ENCODE measurements at places on chromosomes 5 and 9. TPM values are rescaled to one million over a fixed set of nuclear protein-coding genes. Genes with fewer than 3 reads are reported as not detected.

The PLPP7 gene
- total RNA-seq: 0.14 TPM

- DNase-seq: no peak
Measured at GRCh38 chr5:132408965-132409364, 39.5 kb downstream of the SLC22A5 start.

DNA sequence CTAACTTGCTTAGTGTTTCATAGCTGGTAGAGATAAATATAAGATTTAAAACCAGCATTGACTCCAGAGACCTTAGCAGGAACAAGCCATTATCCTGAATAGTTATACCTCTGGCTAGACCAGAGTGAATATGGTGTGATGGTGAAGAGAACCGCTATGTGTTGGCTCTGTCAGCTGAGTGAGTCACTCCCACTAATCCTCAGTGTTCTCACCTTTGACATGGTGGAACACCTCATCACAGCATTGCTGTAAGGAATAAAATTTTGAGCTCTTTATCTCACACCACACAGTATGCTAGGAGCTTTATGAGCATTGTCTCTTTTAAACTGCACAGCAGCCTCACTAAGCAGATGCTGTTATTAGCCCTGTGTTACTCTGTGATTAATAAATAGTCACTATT is 90.7 kb upstream of the DHFR start:
- DNase-seq: no peak

DNA sequence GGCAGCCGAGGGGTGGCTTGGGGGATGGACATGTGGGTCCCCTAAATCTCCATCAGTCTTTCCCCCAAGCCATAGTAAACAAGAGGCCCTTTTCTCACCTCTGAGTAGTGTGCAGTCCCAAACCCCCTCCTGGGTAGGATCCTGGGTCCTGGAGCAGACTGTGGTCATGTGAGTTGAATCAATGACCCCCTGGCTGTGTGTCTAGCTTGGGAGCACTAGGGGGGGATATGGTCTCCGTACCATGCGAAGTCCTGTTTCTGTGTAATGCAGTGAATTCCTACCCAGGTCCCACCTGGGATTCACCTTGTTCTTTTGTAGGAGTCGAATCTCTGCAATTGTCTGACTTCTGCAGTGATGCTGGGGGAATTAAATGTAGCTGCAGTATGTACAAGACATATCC is 66.2 kb downstream of the FGF18 start:
- no peak for DNase-seq

DNA sequence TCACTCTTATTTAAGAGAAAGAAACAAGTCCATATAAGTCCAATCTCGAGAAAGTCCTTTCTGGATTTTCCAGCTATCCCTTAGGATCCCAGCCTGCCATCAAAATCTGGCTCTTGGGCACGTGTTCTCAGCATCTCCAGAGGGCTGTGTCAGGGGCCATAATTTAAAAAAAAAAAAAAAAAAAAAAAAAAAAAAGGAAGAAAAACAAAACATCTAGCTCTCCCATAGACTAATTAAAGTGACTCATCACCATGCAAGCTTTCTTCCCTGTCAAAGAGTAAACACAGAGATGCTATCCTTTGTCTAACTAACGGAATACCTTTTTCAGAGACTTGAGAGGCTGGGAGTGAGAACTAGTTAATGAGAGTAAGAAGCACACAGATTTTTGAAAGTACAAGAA is 44.9 kb upstream of the MYO10 start:
- DNase-seq: no peak

GRCh38 chr9:81849631-81850259 is 78.5 kb upstream of the SPATA31D4 start:
- no peak for DNase-seq

The TXN gene
- total RNA-seq: 1,180 TPM

DNA sequence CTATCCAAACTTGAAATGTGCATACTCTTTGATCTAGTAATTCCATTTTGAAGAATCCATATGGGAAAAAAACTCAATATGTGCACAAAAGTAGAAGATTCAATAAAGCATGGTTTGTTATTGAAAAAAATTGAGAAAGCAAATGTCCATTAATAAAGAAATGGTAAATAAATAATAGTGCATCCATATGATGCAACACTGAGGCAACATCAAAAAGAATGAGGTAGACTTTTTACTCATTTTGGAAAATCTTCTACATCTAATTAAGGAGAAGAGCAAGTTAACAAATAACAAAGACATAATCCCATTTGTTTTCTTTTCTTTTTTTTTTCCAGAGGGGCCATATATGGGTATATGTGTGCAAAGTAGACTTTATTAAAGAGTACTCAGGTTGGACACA is 52.5 kb upstream of the FST start:
- DNase-seq: no peak

DNA sequence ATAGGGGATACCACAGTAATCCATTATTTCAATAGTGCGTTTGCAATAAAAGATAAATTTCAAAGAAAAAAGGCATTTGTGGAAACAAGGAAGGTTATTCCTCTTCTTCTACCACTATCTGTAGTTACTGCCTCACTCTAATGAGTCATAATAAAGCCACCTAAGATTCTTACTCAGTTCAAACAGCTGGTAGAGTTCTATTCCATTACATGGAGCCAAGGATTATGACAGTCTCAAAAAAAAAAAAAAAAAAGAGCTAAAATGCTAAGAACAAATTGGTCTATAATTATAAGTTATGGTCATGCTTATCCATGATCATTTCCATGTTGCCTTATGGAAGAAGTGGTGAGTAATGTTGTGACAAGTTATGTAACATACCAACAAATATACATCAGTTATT is 46.3 kb downstream of the DENND1A start:
- DNase-seq: no peak

DNA sequence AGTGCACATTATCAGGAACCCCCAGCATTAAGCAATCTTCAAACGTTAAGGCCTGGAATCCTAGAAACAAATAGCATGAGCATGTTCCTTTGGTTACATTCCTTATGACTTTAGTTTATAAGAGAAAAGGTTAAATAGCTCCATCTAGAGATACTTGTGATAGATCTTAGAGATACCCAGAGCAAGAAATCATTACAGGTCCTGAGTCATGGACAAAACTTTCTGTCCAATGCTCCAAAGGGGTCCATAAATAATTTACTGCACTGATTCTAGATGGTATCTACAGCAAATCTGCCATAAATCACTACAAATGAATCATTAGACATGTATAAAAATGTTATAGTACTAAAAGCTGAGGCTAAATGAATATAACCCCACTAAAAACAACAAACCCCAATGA is 139.6 kb downstream of the HTR1A start:
- no peak for DNase-seq

- DNase-seq: no peak
Measured at GRCh38 chr5:171593401-171593800, 174.0 kb downstream of the FGF18 start.

The SPINK7 gene
- not detected for total RNA-seq

- no peak for DNase-seq
Measured at GRCh38 chr9:122354536-122355199, 16.2 kb upstream of the PTGS1 start.

DNA sequence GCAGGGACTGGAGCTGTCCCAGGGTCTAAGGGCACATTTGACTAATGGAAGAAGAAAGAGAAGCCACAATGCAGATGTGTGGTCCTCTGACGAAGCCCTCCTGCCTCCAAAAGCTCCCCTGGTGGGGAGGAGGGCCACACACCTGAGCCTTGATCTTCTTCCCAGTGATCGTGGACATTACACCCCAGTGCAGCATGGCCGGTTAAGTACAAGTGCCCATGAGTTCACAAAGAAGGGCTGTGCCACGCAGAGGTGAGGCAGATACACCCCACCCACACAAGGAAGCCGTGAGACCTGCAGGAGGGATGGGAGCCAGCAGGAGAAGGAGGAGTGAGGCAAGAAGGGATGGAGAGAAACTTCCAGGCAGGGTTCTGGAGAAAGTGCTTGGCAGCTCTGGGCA is 199.0 kb upstream of the MVB12B start:
- no peak for DNase-seq

The CDH9 gene
- total RNA-seq: not detected

GRCh38 chr9:81776834-81777233 is 87.5 kb upstream of the TLE1 start:
- no peak for DNase-seq

- DNase-seq: no peak
Measured at GRCh38 chr5:7874639-7875038, 5.7 kb downstream of the MTRR start.

- DNase-seq: no peak
Measured at GRCh38 chr5:14730466-14730865, 65.9 kb downstream of the OTULIN start.

The SLC36A2 gene
- total RNA-seq: not detected

- DNase-seq: no peak
Measured at GRCh38 chr5:176631383-176632200, 1.1 kb downstream of the EIF4E1B start.

- no peak for DNase-seq
Measured at GRCh38 chr9:18994263-18994916, 38.6 kb downstream of the SAXO1 start.

DNA sequence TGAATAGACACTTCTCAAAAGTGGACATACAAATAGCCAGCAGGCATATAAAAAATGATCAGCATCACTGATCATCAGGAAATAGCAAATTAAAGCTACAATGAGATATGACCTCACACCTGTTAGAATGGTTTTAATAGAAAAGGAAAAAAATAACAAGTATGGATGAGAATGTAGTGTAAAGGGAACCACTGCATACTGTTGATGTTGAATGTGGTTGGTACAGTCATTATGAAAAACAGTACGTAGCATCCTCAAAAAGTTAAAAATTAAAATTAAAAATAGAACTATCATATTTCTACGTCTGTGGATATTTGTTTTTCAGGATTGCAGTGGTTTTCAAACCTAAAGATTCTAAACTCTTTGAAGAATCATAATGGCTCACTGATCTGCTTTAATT is 215.1 kb upstream of the NREP start:
- no peak for DNase-seq

DNA sequence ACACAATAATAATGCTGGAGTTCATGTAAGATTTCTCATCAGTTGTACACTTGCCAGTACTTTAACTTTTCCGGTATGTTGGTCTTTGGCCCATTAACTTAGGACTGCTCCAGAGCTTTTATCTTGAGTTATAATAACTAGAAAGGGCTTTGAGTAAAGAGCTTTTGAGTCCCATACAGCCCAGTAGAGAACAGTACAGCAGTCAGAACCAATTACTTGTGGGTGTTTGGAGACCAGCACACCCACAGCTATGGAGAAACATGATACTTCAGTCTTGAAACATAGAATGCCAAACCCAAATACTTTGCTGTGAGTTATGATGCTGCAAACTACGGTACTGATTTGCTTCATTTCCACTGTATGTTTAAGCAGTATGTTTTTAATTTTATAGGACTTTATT is 374.3 kb downstream of the CCDC171 start:
- no peak for DNase-seq

Measured in NCI-H460 (cell line).